Mucosa of gallbladder (tissue), 1 donor: ENCODE measurements at places on chromosomes 16 and 17. TPM values are rescaled to one million over a fixed set of nuclear protein-coding genes. Genes with fewer than 3 reads are reported as not detected.
A peak's percentile ranks its signal among the peaks of the same experiment; 100 is the strongest.

DNA sequence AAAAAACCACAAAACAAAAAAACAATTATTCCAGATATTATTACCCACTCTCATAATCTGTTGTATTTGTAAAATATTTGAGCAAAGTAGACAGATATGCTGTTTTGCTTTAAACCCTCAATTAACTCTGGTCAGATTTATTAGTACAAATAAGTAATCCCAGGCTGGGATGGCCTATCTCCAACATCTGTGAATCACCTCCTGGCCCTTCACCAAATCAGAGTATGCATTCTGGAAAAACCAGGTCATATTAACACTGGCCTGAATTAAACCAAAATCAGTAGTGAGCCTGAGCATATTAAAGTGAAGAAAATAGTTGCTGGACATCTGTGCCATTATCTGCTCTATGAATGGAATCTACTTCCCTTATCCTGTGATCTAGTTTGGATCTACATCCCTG is 41.0 kb downstream of the STAT3 start:
- peak; percentile 59 for DNase-seq

DNA sequence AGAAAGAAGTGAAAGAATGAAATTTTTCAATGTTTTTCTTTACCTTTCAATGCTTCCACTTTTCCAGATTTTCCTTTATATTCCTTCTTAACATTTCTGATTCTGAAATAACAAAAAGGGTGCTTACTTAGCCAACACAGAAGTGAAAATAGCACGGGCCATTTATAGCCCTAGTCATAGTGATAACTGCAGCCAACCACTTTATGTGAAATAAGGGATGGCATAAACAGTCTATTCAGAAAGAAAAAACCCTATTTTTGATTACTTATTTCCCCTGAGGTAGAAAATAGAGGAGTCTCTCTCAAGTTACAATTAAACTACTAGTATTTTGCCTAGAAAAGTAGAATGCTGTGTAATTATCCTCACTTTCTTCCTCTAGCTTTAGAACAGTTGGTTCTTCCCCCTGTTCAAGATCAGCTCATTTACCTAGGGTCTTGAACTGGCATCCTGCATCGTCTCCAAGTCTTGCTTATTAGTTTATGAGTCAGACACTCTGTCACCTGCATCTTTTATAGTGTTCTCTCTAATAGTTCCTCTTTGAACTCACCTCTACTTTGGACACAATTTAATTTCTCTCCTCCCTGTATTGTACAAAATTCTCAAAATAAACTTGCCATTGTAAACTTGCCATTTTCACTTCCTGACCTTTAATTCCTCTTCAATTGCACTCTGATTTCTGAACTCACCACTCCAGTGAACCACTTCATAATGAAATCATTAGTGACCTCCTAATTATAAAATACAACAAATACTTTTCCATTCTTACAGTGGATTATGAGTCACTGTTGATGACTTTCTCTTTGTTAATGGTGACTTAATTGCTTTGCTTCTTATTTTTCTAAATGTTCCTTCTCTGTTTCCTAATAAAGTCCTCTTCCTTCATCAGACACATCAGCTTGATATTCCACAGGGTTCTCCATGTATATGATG is 23.6 kb downstream of the ABCA6 start:
- no peak for DNase-seq

- DNase-seq, result no peak
Observed at GRCh38 chr17:7992924-7993323, 9.5 kb upstream of the GUCY2D start.

DNA sequence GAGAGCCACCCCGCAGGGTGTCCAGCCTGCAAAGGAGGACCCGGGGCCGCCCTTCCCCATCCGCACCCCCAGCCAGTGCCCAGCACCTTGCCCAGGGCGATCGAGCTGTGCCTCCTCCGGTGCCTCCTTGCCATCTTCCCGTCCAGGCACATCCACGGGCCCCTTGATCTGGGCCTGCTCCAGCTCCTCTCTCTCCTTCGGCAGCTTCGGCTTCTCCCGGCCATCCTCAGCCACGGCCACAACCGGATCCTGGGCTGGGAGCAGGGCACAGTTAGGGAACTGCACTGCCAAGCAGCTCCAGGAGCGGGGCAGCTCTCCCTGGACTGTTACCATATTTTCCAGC is 13.8 kb downstream of the NDUFAF8 start:
- DNase-seq, result no peak

- no peak for DNase-seq
Observed at GRCh38 chr17:55388842-55389241, 32.8 kb downstream of the MMD start.

DNA sequence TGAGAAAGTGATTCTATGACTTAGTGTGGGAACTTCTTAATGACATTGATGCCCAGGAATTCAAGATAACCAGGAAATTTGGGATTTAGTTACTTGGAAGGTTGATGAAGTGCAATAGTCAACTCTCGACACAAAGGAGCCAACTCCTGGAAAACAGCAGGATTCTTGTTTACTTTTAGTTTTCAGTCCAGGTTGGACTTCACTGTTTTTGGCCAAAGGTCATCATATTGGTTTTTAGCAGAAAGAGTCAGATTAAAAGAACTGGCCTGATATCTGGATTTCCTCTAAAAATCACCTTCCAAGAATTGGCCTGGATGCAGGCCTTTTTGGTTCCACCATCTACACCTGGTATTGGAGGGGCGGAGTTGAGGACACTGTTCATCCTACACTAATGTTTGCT is 60.1 kb upstream of the SALL1 start:
- DNase-seq, result no peak

DNA sequence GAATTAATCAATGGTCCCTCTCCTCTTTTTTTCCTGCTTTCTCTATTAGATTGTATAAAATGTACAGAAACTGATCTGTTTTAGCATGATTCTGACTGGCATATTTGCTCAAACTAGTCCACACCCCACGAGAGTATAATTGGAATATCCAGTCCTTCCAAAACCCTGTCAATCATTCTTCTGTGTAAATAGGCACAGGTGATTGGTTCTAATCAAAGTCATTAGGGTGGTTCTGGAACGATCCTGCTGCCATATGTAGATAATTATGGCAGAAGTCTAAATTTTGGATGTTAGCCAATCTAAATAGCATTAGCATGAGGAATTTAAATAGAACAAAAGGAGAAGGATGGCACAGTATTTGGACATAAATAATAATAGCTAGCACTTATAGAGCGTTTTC is 165.7 kb downstream of the SHISA6 start:
- DNase-seq, result no peak

- no peak for DNase-seq
Observed at GRCh38 chr17:49191409-49191916, 18.9 kb downstream of the GNGT2 start.

- DNase-seq, result peak; percentile 43
Observed at GRCh38 chr17:28405632-28406472, at the start of gene SLC46A1. Gene SLC46A1 (minus strand): TSS chr17:28406212. CDS start chr17:28406114, 98 bp downstream.

DNA sequence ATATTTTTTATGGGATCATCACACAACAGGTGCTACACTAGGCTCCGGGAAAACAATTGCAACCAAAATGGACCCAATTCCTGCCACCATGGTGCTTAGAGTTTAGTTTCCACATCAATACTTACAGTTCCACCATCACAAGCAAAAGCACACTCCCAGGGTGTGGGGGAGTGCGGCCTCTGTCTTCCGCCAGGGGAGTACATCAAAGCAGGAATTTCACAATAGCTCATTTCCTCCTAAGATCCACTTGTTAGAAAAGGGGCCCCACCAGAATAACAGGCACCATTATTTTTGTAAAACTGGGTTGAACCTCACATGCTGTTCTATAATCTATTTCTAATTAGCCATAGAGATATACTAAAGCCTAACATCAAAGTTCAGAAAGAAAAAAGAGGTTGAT is 44.3 kb upstream of the PSMD7 start:
- DNase-seq, result no peak

- DNase-seq, result no peak
Observed at GRCh38 chr16:724188-725040, 1.8 kb downstream of the CCDC78 start.

DNA sequence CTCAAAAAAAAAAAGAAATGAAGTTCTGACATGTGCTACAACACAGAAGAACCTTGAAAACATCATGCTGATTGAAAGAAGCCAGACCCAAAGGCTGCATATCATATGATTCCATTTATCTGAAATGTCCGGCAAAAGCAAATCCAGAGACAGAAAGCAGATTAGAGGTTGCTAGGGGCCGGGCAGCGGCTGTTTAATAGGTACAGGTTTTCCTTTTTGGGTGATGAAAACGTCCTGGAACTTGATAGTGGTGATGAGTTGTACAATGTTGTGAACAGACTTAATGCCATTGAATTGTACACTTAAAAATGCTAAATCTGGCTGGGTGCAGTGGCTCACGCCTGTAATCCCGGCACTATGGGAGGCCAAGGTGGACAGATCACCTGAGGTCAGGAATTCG is 166.5 kb downstream of the NTN1 start:
- no peak for DNase-seq

- DNase-seq, result no peak
Observed at GRCh38 chr17:65830356-65830755, 268.9 kb upstream of the AXIN2 start.

GRCh38 chr17:1384905-1385435 is 15.1 kb downstream of the YWHAE start:
- no peak for DNase-seq

- no peak for DNase-seq
Observed at GRCh38 chr16:83138976-83139690, 512.4 kb downstream of the CDH13 start.

DNA sequence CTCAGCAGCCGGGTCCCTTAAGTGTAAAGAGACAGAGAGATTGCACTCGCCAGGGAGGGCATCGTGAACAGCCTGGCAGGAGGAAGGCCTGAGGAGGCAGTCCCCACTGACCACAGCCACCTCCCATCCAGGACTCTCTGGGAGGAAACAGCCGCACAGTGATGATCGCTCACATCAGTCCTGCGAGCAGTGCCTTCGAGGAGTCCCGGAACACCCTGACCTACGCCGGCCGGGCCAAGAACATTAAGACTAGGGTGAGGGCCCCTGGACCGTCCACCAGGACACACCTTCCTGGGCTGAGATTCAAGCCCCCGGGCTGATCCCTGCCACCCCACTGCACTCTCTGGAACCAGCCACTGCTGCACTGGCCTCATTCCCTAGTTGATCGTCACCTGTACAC is 14.0 kb downstream of the BTBD17 start:
- DNase-seq, result no peak

GRCh38 chr16:17204206-17204605 is 266.6 kb downstream of the XYLT1 start:
- no peak for DNase-seq

GRCh38 chr17:14113137-14113536 is 43.8 kb downstream of the COX10 start:
- no peak for DNase-seq

DNA sequence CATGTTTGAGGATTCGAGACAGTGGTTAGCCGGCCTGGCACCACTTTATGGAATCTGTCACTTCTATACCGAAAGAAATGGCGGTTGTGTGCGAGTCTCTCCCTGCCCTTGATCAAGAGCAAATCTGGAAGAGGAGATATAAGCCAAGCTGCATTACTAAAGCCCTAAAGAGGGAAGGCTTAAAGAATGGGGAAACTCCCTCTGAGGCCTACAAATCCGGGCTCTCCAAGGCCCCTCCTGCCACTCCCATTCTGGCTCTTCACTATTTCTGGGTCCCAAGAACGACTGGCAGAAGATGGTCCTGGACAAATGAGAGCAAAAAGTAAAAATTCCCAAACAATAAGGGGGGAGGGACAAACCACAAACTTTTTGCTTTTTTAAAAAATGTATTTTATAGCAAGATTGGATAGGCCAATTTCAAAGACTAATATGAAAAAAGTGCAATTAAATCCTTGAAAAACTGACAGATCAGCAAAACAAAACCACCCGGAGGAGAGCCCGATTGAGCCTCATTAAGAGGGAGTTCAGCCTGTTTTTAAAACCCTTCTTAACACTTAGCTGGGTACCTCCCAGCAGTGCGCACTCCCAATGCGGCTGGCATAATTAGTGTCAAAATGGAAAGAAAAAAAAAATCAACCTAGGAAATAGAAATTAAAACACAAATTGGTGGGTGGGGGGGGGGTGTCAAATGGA is 193.5 kb downstream of the ZFHX3 start:
- DNase-seq, result no peak

DNA sequence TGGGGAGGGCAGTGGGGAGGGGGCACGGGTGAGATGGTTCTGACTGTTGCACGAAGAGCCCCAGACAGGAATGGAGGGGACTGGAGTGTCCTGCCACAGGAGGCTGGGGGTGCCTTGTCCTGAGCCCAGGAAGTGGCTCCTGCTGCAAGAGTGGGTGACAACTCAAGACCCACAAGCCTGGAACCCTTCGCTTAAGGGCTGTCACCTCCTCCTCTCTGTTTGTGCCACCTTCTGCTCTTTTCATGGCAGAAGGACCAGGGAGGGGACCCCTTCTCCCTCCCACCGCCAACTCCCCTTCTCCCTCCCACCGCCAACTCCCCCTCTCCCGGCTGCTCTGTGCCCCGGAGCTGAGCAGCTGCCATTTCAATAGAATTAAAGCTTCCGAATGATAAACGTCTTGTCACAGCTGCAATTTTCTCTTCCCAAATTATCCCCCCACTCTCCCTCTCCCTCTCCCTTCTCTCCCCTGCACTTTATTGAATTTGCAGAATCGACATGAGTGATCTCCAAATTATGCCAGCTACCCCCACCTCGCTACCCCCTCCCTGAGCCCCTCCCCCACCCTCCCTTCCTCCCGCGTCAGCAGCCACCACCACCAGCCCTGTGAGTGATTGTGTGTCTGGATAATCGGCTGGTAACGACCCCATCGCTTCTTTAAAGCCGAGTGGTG is 13.7 kb downstream of the GJD3 start:
- DNase-seq, result no peak

DNA sequence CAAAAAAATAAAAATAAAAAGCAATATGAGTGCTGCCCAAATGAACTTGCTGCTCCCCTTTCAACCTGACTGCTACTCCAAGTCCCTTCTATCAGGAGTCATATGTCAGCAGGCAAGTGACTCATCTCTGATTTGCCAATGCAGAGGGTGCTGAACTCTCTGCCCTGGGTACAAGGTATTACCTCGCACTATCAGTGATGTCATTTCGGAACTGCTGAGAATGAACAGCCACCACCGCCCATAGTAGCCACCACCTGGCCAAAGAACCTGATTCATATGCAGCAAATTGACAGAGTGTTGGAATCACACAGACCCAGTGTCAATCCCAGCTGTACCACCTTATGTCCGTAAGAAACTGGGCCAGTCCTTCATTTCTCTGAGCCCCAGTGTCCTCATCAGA is 31.2 kb downstream of the LYRM9 start:
- DNase-seq, result peak; percentile 61

GRCh38 chr17:36686123-36686669 is 84.8 kb downstream of the MRM1 start:
- no peak for DNase-seq

DNA sequence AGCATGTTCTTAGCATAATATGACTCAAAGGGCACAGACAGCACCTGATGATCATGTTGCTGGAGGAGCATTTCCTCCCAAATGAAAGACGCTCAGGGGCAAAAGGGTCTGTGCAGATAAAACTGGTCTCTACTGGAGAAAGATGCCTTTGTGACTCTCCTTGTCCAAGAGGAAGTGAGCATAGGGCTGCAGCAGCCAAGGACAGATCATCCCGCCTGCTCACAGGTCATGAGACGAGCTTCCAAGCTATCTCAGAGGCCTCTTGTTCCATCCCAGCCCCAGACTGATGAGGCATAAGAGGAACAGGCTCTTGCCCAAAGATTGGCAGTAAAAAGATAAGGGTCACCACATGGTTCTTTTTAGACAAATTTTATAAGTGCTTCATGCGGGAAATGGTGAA is 141.8 kb downstream of the KATNIP start:
- DNase-seq, result no peak

Gene CCL1
- total RNA-seq, result not detected

Gene SULT1A4
- total RNA-seq, result 4.7 TPM

Gene EFCAB5
- total RNA-seq, result not detected

Gene ANKRD40CL
- 10.9 TPM for total RNA-seq

Gene MEOX1
- total RNA-seq, result 5.0 TPM

Gene EVPL
- total RNA-seq, result 14.9 TPM

Gene SLC12A3
- total RNA-seq, result 0.20 TPM

Gene C16orf74
- total RNA-seq, result 0.83 TPM
